ENCODE measurements at places on chromosomes 1 and 21.

DNA sequence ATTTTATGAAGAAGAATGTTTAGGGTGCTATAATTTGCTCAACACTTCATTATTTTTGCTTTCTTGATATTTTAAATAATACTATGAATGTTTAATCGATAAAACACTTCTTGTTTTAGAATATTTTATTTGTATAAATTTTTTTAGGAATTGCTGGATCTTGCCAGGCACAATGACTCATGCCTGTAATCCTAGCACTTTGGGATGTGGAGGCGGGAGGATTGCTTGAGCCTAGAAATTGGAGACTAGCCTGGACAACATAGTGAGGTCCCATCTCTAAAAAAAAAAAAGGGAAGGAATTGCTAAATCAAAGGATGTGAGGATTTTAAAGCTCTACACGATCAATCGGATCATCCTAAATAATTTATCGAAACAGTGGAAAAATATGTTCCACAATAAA is 17.6 kb downstream of the RNF11 start:
- no peak for DNase-seq

DNA sequence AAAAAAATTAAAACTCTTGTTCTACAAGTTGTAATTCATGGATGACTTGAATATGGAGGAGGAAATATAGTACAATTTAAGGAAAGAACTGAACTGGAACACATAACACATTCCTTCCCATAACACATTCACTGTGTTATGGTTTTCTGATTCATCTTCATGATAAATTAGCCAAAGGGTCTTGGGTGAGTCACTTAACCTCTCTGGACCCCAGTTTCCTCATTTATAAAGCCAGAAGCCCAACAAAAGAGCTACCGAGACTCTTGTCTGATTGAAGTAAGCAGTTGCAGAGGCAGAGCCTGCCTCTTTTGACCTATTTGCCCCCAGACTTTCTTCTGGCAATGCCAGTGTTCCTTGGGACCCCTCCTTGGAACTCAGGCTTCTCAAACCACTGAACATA is 161.9 kb upstream of the KCTD3 start:
- no peak for DNase-seq

DNA sequence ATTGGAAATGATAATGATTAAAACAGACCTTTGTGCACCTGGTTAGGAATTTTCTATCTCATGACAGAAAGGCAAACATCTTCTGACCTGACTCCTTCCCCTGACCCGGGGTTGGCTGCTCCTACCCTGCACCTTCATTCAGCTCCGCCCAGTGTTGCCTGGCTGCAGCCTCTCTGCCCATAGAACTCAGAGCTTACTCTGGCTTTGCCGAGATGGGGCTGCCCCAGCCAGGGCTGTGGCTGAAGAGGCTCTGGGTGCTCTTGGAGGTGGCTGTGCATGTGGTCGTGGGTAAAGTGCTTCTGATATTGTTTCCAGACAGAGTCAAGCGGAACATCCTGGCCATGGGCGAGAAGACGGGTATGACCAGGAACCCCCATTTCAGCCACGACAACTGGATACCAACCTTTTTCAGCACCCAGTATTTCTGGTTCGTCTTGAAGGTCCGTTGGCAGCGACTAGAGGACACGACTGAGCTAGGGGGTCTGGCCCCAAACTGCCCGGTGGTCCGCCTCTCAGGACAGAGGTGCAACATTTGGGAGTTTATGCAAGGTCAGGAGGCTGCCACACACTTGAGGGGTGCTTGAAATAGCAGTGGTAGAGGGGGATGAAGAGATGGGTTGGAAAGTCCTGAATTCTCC is at the start of gene DIO1:
Gene DIO1 (plus strand): TSS at position 189 of the 638 bp plus-strand sequence. CDS start 24 bp downstream, at position 213.
- DNase-seq = no peak

DNA sequence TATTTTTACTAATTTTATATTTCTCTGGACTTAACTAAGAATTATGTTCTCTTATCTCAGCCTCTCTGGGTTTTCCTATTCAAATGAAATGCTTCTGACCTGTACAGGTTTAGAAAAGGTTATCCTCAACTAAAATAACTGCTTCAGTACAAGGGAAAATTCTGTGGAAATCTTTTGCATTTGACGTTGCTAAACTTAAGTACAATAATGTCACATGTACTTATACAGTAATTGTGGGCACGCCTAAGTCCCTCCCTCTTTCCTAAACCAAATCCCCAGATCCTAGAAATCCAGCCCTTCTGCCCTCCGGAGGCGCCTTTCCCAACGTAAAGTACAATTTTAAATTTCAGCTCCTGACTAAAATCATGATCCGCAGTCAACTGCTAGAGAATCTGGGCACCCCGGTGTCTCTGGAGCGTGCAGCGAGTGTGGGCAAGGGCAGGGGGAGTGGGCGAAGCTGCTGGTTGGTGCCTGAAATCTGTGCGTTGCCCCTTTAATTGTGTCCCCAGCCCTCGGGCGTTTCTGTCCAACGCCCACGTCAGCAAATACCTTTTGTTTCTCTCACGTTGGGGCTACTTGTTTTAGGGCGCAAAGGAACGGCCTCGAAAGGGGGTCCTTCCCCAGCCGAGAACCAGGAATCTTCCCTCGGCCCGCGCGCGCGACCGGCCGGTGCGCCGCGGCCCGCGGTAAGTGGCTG is at the start of gene ZBTB8A:
Gene ZBTB8A (plus strand): TSS at position 541 of the 697 bp plus-strand sequence. CDS start 53,505 bp downstream, outside the sequence.
- no peak for DNase-seq

DNA sequence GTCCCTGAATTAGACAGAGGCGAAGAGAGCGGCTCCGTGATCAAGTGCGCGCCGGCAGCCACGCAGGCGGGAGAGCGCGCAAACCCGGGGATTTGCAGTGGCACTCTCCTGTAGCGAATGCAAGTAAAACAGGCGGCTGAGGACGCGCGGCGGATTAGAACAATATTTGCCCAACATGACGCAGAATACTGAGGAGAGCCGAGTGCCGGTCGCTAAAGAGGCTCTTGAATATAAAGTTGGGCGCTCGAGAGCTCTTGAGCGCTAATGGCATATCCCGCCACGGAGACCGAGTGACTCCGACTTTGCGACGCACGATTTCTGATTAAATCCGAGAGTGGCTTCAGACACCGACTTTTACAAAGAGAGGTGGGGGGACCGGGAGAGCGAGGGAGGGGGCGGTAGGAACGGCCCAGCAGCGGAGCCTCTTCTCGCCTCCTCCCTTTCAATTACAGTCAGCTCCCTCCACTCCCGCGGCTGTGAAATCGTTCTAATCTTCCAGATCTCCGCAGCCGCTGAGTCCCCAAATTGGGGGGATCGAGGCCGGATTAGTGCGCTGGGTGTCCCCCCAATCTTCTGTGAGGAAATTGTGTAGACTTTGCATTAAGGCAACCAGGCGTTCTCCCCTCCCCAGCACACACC is 2.3 kb downstream of the PAX7 start:
- DNase-seq = no peak

GRCh38 chr1:67839826-67840225 is 6.6 kb upstream of the GNG12 start:
- no peak for DNase-seq

DNA sequence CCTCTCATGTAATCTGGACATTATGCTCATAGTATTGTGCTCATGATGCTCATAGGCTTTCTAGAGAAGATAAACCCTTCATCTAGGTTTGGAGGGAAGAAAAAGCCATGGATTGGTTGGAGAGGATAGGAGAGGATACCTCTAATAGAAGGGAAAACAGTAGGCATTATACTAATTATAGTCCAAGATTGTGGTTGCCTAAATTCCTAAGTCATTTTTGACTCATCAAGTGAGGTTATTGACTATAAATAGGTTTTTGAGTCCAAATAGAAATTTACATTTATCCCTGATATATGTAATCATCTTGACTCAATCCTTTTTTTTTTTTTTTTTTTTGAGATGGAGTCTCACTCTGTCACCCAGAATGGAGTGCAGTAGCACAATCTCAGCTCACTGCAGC is 5.0 kb downstream of the SYT11 start:
- no peak for DNase-seq

DNA sequence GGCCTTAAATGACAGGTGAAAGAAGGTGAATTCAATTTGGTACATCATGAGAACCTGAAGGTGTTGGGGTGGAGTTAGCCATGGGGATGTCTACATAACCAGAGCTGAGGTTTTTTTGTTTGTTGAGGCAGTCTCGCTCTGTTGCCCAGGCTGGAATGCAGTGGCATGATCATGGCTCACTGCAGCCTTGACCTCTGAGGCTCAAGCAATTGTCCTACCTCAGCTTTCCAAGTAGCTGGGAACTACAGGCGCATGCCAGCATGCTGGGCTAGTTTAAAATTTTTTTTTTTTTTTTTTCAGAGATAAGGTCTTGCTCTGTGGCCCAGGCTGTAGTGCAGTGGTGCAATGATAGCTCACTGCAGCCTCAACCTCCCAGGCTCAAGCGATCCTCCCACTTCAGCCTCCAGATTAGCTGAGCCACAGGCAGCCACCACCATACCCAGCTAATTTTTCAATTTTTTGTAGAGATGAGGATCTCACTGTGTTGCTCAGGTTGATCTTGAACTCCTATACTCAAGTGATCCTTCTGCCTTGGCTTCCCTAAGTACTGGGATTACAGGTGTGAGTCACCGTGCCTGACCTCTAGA is 1.9 kb upstream of the MPZ start:
- DNase-seq = no peak

DNA sequence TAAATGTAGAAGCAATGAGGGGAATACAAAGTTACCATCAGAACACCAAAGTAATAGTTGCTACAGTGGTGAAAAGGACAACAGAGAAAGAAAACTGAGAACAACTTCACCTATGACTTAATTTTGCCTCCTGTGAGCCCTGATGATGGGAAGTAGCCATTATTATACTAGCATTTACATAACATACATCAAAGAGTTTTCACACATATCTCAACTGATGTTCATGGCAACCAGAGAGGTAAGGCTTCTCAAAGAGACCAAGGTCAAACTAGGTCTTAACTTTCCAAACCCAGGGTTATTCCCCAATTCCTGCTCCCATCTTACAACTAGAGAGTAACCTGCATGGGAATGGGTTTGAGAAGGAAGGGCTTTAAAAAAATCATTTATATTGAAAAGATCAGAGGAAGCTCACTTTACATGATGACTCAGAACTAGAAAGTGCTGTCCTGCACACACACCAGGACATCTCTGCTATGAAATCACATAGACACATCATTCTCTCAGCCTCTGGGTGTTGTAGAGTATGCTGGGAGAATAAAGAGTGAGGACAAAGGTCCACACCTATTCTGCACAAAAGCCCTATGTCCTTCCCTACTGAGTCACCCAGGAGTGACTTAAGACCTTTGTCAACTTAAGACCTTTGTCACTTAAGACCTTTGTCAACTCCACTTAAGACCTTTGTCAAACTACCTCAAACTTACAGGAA is 179.7 kb downstream of the TNFSF18 start:
- DNase-seq = no peak

GRCh38 chr1:35640380-35641232 is 720 bp downstream of the PSMB2 start:
- no peak for DNase-seq

DNA sequence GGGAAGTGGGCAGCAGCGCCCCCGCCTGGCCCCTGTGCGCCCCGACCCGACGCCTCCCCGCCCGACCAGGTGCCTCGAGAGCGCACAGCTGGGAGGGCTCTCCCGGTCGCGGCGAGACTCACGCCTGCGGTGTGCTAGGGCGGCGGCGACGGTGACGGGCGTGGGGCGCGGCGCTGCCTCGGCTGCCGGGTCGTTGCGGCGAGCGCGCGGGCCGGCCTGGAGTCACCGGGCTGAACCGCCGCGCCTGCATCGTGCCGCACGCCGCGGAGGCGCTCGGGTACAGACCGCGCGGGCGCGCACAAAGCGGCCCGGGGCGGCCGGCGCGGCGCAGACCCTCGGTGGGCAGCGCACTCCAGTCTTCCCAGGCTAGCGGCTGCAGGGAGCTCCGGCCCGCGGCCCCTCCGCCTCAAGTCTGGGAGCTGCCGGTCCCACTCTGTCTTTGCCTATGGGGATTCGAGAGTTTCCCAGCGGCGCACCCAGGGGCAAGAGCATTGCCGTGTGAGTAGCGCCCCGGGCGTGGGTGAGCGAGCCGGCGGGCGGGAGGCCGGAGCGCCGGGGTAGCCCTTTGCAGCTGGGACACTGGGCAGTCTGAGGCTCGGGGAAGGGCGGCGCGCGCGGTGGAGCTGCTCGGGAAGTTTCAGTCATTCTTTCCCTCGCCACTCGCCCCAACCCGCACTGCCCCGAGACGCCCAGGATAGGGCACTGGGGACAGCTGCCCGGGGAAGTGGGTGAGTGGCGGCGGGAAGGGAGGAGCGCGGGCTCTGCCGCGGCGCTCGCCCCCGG is at the start of gene SLC35F3:
Gene SLC35F3 (plus strand): TSS at position 44 of the 783 bp plus-strand sequence.
- DNase-seq = no peak

DNA sequence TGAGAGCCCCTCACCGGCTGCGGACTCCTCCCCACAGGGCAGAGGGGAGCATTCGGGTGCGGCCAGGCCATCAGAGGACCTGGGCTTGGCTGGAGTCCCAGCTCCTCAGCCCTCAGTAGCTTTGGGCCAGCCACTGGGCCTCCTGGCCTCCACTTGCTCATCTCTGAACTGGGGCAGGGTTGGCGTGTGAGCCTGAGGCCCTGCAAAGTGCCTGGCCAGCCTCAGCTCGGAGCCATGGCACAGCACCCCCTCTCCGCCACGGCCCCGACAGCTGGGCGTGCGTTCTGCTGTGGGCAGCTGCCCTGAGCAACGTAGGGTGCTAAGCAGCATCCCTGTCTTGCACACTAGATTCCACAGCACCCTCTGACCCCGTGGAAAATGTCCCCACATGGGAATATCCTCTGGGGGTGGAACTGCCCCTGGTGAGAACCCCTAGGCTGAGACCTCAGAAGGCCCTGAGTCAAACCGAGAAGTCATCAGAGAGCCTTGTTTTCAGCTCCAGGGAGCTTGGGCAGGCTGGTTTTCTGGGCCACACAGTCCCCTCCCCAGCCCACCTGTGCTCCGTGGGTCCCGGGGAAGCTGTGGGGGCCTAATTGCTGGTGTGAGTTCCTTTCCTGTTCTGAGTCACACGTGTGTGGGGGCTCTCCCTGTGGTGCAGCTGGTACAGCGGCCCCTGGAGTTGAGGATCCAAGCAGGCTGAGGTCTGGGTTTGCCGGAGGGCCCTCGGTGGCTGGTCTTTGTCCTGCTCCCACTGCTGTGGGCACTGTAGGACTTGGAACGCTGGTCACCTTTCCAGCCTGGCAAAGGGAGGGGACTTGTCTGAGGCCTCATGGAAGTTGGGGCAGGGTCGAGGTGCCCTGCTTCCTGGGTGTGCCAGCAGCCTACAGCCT is 24.5 kb downstream of the TP73 start:
- DNase-seq = no peak

DNA sequence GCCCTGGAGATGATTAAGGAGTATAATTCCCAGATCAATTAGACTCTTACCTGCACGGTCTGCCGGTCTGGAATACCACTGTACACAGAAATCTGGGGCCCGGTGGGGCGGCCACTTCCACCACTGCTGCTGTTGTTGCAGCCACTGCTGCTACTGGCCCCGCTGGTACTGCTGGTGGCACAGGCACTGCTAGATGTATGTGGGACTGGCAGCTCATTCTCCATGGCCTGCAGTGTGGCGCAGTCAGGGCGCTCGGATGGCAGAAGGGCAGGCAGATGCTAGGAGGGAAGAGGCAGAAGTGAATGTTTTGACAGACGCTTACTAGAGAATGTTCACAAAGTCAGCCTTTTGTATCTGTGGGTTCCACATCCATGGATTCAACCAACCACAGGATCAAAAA is 54.4 kb upstream of the A3GALT2 start:
- no peak for DNase-seq

- DNase-seq = no peak
These were observed 7.8 kb upstream of the FCMR start for GRCh38 chr1:206929524-206929923.

Data from stimulated activated CD4-positive, alpha-beta T cell treated with anti-CD3 and anti-CD28 coated beads, TNF-alpha, amount 100 ng/mL, for 1 hour (primary cell).